Fibroblast of lung (primary cell): ENCODE measurements at places on chromosomes 2 and 18. TPM values are rescaled to one million over a fixed set of nuclear protein-coding genes. Genes with fewer than 3 reads are reported as not detected.
A peak's percentile ranks its signal among the peaks of the same experiment; 100 is the strongest.

DNA sequence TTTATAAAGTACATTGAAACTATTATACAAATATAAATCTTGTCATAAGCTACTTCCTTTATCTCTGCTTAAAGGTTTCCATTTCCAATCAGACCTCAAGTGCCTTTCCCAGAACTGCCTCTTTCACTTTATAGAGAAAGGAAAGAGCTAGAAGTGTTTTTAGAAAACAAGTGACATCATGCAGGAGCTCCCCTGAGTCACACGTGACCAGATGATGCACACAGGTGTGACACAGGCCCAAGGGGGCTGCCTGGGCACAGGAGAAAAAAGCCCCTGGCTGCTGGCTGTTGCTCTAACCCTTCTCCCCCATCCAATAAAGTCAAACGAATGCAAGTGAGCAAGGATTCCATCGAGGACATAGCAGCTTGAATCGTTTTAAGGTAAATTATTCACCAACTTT, 21.4 kb upstream of the SH3BP4 start:
- no peak for DNase-seq

DNA sequence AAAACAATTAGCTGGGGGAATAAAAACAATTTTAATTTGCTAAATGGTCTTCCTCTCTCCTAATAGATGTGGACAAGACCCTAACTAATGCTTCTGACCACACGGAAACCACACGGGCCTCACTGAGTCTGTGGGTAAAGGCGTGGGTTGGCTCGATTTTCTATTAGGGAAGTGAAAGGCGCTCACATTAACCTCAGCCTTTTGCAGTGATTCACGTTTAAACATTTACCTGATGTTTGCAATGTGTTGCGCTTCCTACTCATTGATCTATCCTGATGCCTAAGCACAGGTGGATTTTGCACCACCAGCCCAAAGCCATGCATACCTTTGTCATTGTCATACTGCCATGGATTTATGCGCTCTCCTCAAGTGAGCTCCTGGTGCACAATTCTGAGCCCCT, 35.6 kb upstream of the NRP2 start:
- no peak for DNase-seq

- peak; percentile 71 for DNase-seq
Measured at GRCh38 chr18:48923746-48924629, 26.8 kb downstream of the SMAD7 start.

- no peak for DNase-seq
Measured at GRCh38 chr2:64001382-64002101, 17.7 kb downstream of the VPS54 start.

DNA sequence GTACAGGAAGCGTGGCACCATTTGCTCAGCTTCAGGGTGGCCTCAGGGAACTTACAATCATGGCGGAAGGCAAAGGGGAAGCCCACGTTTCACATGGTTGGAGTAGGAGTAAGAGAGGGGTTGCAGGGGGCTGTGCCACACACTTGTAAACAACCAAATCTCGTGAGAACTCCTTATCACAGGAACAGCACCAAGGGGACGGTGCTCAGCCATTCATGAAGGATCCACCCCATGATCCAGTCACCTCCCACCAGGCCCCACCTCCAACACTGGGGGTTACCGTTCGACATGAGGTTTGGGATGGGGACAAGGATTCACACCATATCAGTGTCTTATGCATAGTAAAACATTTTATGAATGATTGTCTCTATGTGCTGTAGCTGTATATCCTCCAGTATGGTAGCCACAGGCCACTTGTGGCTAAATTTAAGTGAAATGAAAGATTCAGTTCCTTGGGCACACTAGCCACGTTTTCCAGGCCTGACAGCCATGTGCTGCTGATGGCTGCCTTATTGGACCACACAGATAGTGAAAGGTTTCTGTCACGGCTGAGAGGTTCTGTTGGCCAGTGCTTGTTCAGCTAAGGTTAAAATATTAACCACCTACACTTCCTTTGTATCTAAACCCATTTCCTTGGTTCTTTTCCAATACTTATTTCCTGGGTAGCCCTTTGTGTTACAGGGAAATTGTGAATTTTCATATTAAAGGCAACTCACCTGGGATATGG, 77.3 kb downstream of the AGAP1 start:
- DNase-seq, result no peak

- DNase-seq, result no peak
Measured at GRCh38 chr2:20080428-20080827, 29.0 kb upstream of the LAPTM4A start.

DNA sequence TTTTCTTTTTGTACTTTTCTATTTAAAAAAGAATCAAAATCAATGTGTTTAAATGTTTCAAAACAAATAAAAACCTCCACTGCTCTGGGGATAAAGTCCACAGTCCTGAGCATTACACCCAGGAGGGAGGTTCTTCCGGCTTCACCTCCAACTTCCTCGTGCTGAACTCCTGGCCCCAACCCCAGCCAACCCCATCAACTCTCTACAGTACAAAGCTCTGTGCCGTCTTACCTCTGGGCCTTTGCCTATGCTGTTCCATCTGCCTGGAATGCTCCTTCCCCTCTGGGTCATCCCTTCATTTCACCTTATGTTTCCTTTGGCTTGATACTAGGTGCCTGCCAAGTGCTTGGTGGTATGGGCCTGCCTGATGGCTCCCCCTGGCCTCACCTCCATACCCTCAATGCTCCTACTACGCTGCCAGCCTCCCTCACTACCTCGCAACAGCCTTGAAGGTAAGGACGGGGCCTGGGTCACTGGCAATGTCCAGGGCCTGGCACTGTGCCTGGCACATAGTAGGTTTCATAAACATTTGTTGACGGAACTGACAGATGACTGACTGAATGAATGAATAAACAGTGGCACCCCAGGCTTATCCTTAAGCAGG, 28.8 kb downstream of the SDC1 start:
- DNase-seq, result no peak

DNA sequence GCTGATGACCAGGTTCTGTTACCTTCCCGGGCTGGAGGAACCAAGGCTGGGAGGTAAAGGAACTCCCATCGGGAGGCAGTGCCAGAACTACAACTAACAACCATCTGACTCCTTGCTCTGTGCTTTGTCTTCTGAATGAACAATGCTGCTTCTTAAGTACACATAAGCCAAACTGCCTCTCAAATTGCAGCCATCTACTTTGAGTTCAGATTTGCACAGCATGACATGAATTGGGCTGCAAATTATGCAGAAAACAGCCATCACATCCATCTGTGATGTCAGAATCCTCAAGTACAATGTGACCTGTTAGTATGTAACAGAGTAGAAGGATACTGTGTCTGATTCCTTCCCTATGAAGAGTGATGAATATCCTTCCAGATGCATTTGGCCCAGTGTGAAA, 290.6 kb downstream of the ZNF521 start:
- DNase-seq, result no peak

DNA sequence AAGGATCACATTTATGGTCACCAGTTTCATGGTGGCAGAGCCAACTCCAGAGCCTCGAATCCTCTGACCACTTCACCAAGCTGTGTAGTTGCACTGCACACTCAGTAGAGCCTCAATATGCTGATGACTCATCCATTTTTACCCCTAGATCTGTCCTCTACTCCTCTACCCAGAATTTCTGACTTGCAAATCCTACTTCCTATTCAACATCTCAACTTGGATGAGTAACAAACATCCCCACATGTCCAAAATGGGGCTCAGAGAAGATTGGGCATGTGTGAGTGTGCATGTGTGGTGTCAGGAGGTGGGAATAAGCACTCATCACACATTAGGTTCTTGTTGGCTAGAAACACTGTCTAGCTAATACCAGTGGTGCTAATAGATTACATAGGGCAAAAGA, 57.8 kb upstream of the IGFBP2 start:
- DNase-seq, result no peak

GRCh38 chr2:84373391-84373790, 85.7 kb downstream of the SUCLG1 start:
- no peak for DNase-seq

DNA sequence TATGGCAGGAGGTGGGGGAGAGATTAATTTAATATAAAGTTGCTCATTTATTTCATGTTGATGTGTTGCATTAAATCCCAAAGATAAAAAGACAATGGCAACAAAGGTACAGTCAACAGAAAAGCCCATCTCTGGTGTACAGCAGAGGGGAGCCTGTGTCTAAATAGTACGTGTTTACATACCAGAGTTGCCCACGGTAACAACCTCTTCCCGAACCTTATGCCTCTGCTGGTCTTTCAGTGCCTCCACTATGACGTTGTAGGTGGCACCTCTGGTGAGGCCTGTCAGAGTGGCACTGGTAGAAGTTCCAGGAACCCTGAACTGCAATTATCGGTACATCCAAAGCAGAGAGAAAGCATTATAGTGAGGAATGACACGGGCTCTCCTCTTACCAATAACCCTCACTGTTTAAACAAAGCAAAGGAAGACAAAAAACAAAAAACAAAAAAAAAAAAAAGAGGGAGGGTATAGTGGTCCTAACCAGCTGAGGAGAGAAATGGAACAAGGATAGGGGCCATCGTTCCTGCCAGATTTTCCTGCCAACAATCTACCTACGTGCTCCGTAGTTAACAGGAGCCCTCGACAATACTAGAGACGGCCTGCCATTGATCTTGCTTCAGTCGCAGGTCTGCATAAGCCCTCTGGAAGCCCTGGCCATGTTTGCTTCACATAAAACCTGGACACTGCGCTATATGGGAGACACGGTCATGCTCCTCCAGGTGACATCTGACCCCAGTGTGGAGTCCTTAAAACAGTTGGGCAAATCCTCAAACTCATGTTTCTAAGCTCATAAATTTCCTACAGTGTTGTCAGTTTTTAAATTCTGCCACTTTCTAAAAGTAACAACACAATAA, 58.5 kb downstream of the ATIC start:
- no peak for DNase-seq

DNA sequence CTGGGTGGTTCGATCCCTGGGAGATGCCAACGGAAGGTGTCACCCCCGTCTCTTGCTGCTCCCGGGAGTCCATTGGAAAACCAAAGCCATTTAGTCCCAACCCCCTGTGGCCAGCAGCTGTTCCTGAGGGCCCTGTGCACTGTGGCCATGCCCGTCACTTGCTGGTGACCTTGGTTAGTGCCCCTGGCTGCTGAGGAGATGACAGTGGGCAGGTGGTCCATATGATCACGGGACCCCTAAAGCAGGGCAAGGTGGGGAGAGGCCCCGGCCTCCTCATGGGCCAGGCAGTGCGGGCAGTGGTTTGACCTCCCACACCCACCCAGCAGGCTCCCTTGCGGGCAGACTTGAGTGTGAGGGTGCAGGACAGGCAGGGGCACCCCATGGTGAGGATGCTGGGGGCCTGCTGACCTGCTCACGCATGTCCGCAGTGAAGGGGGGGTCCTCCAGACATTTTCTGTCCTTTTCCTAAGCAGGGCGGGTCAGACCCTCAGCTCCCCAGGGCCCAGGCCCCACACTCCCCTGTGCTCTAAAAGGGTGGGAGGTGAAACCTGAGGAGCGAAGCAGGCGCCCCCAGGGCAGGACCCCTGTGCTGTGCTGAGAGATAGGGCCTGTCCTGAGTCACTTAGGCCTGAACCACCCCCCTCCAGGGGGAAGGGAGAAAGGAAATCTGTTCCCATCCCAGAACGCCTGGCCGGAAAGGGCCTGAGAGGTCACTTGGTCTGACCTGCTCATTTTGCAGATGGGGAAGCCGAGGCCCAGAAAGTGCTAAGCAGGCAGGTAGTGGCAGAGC, 6.8 kb downstream of the ITM2C start:
- DNase-seq, result no peak

DNA sequence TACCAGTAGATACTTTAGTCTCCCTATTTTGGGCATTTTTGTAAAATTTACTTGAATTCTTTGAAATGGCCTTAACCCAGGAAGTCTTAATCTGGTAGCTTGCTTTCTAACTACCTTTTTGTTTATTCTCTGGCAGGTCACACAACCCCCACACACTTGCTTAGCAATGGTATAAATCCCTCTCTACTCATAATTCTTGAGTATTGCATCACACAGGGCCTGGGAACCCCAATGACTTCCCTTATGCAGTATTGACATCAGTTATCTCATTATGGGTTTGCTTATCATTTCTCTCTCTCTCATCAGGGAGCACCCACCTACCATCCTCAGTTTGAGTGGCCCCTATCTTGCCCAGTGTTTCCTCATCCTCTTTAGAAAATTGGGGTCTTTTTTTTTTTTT, 207.1 kb downstream of the KCNS3 start:
- no peak for DNase-seq

GRCh38 chr2:239285071-239285931, 115.5 kb downstream of the HDAC4 start:
- DNase-seq, result peak; percentile 59

DNA sequence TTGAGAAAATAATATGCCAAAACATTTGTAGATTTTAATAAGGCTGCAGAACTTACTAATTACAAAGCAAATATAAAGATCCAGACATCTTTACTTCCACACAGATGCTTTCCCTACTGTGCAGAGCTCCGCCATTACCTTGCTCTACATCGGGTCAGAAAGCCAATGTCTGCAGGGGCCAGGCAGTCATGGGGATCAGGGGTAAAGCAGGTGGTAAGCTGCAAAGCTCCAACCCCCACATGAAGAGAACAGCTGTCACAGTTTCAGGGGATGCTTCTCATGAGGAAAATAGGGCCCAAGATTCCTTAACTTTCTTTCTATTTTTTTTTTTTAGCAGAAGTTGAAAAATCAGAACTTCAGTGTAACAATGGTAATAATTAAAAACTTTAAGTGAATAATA, 102.7 kb downstream of the DCC start:
- DNase-seq, result no peak

- peak; percentile 41 for DNase-seq
Measured at GRCh38 chr2:3959372-3959771, 256.0 kb downstream of the DCDC2C start.

GRCh38 chr2:103387888-103388287, 626.1 kb downstream of the TMEM182 start:
- no peak for DNase-seq

DNA sequence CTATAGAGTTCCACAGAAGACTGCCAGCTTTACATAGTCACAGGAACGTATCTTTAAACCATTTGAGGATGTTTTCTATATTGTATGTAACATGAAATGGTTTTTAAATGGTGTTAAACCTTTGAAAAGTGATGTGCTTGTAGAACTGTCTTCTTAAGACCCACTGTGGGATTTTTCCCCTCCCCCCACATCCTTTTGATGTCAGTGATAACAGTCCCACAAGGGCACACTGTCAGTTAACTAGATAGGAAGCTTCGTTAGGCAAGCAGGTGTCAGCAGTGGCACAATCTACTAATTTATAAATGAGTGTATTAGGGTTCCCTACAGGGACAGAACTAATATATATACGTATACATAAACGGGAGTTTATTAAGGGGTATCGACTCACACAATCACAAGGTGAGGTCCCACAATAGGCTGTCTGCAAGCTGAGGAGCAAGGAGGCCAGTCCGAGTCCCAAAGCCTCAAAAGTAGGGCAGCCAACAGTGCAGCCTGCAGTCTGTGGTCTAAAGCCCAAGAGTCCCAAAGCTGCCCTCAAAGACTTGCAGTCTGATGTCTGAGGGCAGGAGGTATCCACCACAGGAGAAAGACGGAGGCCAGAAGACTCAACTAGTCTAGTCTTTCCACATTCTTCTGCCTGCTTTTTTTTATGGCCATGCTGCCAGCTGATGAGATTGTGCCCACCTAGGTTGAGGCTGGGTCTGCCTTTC, 23.8 kb upstream of the HNRNPLL start:
- no peak for DNase-seq

Gene TLK1
- 18.2 and 29.9 TPM in 2 replicates for total RNA-seq

Gene IL1RL1
- total RNA-seq, result 0.50 and 4.6 TPM in 2 replicates

Gene SNED1
- total RNA-seq, result 39.5 and 53.2 TPM in 2 replicates

Gene SLC1A4
- 13.1 and 20.8 TPM in 2 replicates for total RNA-seq

Gene SIX2
- total RNA-seq, result under 0.01 TPM in 1 of 2 replicates, not detected in the other

Gene CD207
- not detected in 2 replicates for total RNA-seq

Gene UNC80
- total RNA-seq, result under 0.01 TPM in 2 replicates

Gene GALNT14
- total RNA-seq, result under 0.01 and 0.83 TPM in 2 replicates

Gene IL18R1
- total RNA-seq, result 0.50 and 5.4 TPM in 2 replicates

Gene RFTN2
- 6.9 and 10.2 TPM in 2 replicates for total RNA-seq

Gene GKN1
- total RNA-seq, result not detected in 2 replicates

Gene CYRIA
- 7.4 and 10.2 TPM in 2 replicates for total RNA-seq

Gene POTEC
- not detected in 2 replicates for total RNA-seq
